Activated CD8-positive, alpha-beta T cell treated with anti-CD3 and anti-CD28 coated beads, Interleukin-2, amount 10 ng/mL, durations not matched to agents 7 days and 5 days (primary cell): ENCODE measurements at places on chromosomes 7 and 10. TPM values are rescaled to one million over a fixed set of nuclear protein-coding genes. Genes with fewer than 3 reads are reported as not detected.

The MMRN2 gene
- not detected for total RNA-seq

DNA sequence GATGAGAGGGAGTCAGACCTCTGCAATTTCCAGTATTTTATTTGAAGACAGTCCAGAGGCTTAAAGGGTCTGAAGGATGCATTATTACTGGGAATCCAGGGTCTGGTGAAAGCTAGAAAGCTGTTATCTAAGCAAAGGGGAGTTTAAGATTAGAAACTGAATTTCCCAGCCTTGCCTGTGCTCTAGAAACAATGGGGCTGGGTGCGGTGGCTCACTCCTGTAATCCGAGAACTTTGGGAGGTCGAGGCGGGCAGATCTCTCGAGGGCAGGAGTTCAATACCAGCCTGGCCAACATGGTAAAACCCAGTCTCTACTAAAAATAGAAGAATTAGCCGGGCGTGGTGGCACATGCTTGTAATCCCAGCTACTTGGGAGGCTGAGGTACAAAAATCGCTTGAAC, 71.5 kb upstream of the ANLN start:
- no peak for DNase-seq

- no peak for DNase-seq
Measured at GRCh38 chr7:99834382-99834781, 6.6 kb downstream of the CYP3A43 start.

The CPA1 gene
- not detected for total RNA-seq

DNA sequence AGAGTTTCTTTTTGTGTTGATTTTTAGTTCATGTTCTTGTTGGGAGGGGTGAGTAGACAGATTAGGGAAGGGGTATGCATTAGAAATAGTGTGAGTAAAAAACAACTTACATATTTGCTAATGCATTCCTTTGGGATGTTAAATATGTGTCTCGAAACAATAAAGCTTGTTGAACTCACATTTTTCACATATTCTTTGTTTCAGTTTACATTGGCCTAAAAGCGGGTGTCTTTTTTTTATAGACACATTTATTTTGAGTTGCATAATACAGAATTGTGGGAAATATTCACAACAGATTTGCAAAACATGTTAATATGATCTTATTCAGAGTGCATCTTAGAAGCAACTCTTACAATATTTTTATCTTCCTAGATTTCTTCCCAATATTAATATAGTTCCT, 337.5 kb upstream of the CNTNAP2 start:
- DNase-seq = no peak

The GBX1 gene
- total RNA-seq = not detected
